ENCODE measurements at places on chromosomes 16 and 17.
A peak's percentile ranks its signal among the peaks of the same experiment; 100 is the strongest.

GRCh38 chr17:28416703-28417311 is 10.8 kb upstream of the SLC46A1 start:
- DNase-seq: no peak

GRCh38 chr17:19717411-19717908 is 1.1 kb upstream of the SLC47A2 start:
- DNase-seq: no peak

GRCh38 chr17:9002606-9003354 is 18.5 kb upstream of the NTN1 start:
- DNase-seq: peak; percentile 28

DNA sequence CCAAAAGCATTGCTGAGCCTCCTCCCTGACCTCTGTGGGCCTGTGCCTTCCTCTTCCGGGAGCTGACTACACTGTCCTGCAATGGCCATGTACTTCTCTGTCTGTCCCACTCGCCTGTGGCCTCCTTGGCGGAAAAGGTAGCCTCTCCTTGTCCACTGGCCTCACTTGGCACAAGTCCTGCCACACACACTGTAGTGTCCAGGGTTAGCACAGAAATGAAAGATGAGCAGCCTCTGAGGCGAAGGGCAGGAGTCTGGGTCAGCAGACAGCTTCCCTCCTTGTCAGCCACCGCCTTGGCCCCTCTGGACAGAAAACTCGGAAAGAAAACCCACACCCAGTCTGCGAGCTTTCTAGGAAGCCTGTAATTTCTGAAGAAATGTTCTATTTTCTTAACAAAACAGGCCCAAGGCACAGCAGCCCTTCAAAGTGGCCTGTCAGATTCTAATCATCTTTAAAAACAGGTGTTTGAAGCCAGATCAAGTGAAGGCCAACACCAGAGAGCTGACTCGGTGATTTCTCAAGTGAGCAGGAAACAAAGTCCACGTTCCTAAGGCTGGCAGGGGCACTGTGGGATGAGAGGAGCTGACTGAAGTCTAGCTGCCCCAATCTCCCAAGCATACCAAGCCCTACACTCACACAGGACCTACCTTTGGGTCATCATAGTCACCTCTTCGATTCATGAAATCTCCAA is 67.2 kb downstream of the GTF3C1 start:
- DNase-seq: no peak

DNA sequence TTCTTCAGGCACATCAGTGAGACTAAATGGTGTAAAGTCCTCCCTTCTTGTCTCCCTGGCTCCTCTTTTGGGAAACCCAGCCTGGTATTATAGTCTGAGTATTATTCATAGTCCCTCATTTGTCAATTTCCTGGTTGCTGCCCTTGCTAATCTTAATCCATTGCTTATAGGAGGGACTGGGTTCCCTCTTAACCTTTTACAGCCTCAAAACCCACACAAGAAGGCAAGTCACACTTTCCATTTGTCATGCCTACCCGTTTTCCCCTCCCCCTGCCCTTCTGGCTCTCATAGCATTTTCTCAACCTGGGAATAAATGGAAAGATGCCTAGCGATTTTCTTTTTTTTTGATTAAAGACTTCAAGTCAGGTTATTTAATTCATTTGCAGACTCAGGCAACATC is 124.8 kb downstream of the MAP2K6 start:
- no peak for DNase-seq

GRCh38 chr17:67386965-67387551 is 10.0 kb downstream of the PITPNC1 start:
- DNase-seq: no peak

DNA sequence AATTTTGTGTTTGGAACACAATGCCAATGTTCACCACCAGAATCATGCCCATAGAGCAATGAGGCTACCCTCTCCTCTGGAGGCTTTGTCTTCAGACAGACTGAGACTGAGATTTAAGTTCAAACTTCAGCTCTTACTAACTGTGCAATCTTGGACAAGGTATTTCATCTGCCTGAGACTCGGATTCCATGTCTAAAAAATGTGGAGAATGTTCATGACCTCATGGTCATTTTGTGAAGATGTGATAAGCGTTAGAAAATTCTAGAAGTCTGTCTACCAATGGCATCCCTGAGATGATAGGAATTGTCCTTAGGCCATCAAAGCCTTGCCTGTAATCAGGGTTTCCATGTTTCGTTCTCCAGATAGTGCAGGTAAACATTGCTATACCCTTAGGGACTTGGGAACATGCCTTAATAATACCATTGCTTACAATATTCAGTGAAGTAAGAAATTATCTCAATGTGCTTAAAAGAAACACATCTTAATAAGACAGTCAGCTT is 388.2 kb upstream of the MAF start:
- DNase-seq: no peak

GRCh38 chr17:55845385-55845784 is 94.5 kb downstream of the PCTP start:
- no peak for DNase-seq

GRCh38 chr16:57590654-57591085 is 37.8 kb upstream of the ADGRG1 start:
- DNase-seq: no peak

- no peak for DNase-seq
Observed at GRCh38 chr17:32496395-32497073, 9.7 kb downstream of the CDK5R1 start.

GRCh38 chr17:64001091-64001579 is 3.0 kb downstream of the PRR29 start:
- no peak for DNase-seq

- DNase-seq: no peak
Observed at GRCh38 chr16:46618516-46618915, 2.7 kb downstream of the SHCBP1 start.

GRCh38 chr17:32840241-32840640 is 36.7 kb downstream of the MYO1D start:
- DNase-seq: no peak

DNA sequence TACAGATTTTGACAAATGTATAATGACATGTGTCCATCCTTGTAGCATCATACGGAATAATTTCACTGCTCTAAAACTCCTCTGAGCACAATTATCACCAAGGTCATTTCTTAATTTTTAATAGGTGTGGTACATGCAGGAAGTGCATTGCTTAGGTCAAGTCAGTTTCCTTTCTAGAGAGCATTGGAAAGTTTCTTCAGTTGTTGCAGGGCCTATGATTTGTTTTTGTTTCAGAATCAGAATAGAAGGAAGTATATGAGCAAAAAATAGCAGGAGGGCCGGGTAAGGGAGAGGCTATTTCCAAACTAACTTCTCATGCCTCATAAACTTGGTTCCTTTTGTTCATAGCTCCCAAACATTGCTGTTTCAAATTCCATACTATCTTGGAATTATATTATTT is 24.0 kb upstream of the SLFN5 start:
- DNase-seq: no peak

DNA sequence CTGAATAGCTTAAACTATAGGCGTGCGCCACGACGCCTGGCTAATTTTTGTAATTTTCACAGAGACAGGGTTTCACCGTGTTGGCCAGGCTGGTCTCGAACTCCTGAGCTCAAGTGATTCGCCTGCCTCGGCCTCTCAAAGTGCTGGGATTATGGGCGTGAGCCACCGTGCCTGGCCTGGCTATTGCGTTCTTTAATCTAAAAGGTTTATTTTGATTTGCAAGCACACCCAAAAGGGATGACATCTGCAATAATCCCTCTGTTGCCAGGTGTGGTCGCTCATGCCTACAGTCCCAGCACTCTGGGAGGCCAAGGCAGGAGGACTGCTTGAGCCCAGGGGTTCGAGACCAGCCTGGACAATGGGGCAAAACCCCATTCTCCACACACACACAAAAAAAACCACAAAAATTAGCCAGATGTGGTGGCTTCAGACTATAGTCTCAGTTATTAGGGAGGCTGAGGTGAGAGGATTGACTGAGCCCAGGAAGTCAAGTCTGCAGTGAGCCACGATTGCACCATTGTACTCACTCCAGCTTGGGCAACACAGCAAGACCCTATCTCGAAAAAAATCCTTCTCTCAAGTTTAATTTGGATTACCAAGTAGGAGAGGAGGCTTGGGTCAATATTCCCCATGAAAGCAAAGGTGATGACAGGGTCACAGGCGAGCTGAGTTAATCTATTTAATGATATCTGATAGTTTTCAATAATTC is 144.1 kb downstream of the PARN start:
- DNase-seq: no peak

- DNase-seq: no peak
Observed at GRCh38 chr17:60557805-60558204, 31.8 kb upstream of the APPBP2 start.

DNA sequence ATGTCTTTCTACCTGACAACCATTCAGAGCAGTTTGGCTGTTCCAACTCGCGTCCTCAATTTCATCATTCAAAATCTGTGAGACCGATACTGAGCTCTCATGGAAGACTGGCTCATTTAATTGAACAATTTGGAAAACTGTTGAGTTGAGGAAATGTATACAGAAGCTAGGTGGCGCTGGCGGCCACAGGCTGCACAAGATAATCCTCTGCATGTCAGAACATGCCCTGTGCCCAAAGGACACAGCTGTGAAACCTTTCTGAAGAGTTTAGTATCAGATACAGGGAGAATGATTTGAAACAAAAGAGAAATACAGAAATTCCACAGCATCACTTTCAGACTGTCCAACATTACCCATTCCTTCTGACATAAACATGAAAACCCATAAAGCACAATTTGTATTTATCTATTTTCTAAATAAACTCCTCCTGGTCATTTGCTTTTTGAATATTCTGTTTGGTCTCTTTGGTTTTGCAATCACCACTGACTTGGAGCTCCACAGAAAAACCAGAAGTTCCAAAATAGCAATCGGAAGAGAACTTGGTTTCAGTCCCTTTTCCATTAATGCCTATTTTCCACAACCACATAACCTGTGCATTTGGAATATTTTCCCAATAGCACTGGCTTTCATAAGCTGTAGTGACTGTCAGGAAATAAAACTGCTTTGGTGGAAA is 192.8 kb downstream of the MAP2K6 start:
- DNase-seq: peak; percentile 13

DNA sequence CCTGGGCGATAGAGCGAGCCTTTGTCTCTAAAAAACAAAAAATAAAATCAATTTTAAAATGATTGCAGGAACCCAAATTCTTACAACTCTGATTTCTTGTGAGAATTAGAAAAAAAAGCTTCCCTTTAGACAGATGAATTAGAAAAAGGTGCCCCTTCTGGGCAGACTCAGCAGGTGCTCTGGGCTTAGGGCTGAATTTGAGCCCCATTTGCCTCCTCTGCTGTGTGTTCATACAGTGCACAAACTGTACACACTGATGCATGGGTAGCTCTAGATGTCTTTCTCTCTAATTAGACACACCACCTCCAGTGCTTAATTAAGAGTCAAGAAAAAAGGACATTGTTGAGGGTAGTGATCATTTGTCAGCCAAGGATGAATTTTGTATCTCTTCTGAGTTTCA is 38.5 kb upstream of the NOL11 start:
- no peak for DNase-seq

- DNase-seq: no peak
Observed at GRCh38 chr17:68307443-68307842, 16.1 kb downstream of the ARSG start.

DNA sequence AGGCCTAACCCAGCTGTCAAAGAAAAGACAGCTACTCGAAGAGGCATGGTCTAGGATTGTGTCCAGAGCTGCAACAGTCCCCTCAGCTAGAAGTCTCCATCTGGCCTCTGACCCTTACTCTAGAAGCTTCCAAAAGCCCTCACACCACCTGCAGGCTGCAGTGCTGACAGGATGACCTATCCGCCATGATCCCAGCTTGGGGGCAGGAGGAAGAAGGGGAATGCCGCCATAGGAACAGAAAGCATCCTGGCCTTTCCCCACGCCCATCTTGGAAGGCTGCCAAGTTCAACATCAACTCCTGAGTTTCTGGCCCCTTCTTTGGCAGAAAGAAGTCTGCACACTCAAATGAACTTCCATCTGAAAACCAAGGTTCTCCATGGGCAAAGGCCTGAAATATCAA is 3.1 kb upstream of the KRT36 start:
- DNase-seq: no peak

GRCh38 chr17:33647956-33648355 is 354.9 kb upstream of the ASIC2 start:
- DNase-seq: no peak

DNA sequence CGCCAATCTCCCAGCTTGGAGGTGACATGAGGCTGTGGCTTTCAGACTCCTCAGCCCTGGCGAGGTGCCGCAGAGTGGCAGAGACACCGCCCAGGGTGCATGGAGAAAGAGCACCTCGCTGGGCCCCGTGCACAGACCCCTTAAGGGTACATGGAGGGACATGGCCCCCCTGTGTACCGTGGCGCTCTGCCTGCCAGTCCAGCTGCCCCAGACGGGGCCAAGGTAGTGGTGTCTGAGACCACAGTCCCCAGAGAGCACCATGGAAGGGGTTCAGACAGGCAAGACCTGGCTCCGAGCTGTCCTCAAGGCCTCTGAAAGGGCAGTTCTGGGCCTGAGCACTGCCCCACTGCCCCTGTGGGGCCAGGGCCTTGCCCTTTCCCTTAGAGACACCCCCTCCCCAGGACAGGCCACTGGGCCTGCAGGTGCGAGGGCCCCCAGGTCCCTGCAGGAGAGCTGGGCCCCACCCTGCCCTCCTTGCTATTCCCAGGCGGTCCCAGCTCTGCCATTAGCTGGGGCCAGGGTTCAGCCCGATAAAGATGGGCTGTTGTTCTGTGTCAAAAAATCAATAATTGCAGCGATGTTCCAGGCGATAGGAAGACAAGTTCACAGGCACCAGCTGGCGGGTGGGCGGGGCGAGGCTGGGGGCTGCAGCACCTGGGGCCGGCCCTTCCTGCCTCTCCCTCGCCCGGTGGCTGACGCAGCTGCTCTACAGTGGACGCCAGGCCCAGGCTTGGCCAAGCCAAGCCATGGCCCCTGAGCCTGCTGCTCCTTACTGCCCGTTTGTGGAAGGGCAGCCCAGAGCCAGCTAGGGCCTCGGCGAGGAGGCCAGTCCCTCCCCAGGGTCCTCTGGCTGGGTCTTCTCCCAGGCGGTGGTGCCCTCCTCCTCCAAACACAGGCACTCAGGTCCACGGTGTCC is 51.7 kb downstream of the ZFPM1 start:
- DNase-seq: no peak

- no peak for DNase-seq
Observed at GRCh38 chr16:53817812-53818550, 114.0 kb downstream of the FTO start.

GRCh38 chr17:22517716-22518115 is 825.4 kb downstream of the KCNJ18 start:
- DNase-seq: no peak

GRCh38 chr16:11719171-11719570 is 23.5 kb downstream of the TXNDC11 start:
- no peak for DNase-seq

- peak; percentile 40 for DNase-seq
Observed at GRCh38 chr16:57634171-57634570, 5.7 kb downstream of the ADGRG1 start.

DNA sequence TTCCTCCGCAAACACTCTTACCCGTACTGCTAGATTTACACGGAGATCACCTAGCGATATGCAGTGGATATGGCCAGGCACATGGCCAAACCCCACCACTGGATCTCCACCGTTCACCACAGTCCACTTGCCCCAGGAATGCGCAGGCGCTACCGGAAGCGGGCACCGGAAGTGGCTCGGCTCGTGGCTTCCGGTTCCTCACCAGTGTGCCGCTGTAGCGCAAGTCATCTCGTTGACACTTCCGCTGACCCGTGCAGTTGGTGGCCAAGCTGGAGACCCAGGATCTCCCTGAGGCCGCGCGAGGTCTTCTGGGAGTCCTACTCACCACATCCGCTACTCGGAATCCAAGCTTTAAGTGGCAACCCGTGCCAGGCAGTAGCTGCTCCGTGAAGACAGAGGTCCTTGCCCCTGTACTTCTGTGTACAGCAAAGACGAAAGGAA is 11.5 kb downstream of the ZNF597 start:
- peak; percentile 7 for DNase-seq
